RPMI7951 (cell line): ENCODE measurements at places on chromosomes 7 and 10.

DNA sequence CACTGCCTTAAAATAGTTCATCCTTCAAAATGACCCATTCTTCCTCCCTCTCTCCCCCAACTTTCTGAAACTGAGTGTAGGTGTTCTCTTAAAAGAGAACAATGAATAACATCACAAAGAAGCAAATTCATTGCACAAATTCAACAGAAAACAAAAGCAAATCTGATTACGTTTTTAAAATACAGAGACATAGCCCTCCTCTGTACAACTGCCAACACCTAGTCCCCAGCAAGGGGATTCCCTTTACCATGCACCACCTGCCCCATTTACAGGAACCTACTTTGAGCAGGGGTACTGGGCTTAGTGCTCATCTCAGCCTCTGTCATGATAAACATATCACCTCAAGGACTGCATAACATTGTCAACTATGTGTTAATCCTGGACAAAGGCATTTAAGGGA, 302.8 kb upstream of the AOAH start:
- no peak for DNase-seq

DNA sequence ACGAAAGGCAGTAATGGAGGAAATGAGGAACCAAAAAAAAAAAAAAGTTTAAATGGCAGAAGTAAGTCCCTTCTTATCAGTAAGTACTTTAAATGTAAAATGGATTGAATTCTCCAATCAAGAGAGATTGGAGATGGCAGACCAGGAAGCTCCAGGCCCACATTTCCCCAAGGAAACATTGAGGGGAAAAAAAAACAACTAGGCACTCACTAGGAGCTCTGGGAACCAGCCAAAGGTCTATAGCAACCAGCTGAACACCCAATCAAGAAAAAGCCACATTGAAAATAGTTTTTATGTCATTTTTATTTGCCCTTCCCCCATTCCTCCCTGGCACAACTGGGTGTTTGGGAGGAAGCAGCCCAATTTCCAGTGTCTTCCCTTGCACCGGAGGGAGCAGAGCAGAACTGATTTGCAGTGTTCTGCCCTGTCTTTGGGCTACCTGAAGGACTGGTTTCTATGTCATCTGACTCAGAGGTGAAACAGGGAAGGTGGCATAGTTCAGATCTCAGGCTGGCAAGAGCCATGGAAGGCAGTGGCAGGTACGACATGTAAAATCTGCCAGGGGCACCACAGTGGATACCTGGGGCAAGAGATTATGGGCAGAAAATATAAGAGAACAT, 121.9 kb downstream of the SMURF1 start:
- no peak for DNase-seq

- DNase-seq = peak; percentile 18
These were observed 172.5 kb downstream of the KIAA1217 start for GRCh38 chr10:24381235-24382010.

DNA sequence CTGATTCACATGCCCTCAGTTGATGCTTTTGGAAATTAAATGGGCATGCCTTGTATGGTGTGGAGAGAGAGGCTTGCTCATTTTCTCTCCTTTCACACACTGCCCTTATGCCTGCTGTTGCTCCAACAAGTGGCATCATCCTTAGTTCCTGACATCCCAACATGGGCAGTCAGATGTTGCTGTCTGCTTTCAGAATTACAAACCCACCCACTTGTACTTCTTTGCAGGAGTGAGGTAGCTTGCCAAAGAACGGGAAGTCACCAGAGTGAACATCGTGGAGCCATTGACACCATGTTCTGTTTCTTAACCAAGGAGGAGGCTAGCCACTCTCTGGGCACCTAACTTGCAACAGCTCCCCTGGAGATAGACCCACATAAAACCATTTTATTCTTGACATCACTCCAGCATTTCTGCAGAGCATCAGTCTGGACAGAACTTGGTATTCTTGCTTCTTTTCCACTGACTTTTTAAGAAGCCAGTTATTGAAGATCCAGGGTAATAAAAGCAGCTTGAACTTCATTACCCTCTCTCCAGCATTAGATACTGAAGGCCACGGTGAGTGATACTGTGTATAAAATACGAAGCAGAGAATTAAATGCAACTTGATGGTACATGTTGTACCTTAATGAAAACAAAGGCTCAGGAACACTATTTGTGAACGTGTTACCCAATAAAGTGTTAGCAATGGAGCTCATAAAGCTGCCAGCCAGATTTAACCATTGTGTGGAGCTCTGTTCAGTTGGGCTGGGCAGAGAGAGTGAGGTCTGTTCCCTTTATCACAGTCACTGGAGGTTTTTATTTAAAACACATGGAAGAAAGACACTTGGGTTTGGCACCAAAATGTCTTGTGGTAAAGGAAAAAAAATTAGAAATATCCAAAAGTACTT, 195.8 kb upstream of the HABP2 start:
- DNase-seq = no peak

- DNase-seq = no peak
These were observed 6.8 kb upstream of the NFE2L3 start for GRCh38 chr7:26145238-26145637.

GRCh38 chr7:67625257-67625737, 628.7 kb downstream of the TYW1 start:
- peak; percentile 61 for DNase-seq
